ENCODE measurements at places on chromosomes 5 and 9.

- DNase-seq = no peak
Measured at GRCh38 chr5:155729684-155730059, 597.3 kb upstream of the SGCD start.

DNA sequence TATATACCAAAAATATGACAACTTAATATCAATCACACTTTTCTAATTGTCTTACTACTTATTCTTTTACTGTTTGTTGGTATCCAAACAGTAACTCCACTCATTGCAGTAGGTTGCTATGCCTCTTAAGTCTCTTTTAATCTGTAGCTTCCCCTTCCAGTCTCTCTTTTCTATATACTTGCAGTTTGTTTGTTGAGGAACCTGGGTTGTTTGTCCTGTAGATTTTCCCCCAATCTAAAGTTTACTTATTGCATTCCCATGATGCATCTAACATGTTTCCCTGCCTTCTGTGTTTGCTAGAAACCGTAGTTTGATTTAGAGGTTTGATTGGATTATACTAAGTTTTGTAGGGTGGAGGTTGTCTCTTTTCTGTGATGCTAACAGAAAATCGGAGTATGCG is 10.6 kb downstream of the PDE8B start:
- DNase-seq = no peak

DNA sequence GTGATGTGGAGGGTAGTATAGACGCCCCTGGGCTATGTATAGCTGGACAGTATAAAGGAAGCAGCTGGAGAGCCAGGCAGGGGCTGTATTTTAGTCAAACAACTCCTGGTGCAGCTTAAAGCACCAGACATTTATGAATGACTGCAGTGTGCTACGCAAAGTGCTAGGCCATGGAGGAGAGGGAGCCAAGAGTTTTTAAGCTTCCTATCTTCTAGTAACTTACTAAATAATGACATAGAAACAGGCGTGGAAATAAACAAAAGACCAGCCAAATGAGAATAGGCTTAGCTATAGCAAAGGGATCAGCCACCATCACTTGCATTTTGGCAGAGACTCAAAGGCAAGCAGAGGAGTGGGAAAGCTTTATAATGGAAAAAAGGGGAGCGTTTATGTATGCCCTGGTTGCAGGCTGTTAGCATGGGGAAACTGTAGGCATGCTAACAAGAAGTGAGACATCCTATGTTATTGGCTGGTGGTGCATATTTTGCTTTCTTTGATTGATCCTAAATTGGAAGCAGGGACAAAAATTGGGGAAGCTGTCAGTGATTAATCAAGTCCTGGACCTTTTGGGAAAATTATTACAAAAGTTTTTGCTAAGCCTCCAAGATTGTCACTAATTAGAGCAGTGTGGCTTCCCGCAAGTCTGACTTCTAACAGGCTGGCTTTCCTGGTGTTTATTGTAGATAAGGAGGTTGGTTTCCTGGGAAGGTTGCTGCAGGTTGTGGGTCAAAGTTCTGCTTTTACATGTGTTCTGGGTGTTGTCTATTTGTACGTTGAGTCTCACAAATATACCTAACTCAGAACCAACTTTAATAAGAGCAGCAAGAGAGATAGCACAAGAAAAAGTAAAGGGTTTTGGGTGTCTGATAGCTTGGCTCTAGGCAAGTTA is 46.6 kb downstream of the RAB3C start:
- no peak for DNase-seq

DNA sequence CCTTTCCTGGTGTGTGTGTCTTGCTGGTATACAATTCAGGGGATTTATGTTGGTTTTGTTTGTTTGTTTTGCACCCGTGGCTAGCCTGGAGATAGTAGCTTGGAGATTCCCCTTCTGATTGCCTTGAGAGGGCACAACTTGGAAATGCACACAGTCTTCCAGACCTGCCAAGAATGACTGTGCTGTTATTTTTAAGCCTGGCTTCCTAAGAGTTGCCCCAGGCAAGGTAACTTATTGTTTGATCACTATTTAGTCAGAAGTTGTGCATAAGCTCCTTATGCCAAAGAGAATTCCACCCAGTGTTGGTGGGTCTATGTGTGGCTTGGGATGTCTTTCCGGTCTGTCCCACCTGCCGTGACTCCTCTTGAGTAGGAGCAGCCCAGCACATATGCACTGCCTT is 421.9 kb upstream of the KCNN2 start:
- DNase-seq = no peak

GRCh38 chr9:129560881-129561306 is 60.0 kb downstream of the C9orf50 start:
- no peak for DNase-seq

DNA sequence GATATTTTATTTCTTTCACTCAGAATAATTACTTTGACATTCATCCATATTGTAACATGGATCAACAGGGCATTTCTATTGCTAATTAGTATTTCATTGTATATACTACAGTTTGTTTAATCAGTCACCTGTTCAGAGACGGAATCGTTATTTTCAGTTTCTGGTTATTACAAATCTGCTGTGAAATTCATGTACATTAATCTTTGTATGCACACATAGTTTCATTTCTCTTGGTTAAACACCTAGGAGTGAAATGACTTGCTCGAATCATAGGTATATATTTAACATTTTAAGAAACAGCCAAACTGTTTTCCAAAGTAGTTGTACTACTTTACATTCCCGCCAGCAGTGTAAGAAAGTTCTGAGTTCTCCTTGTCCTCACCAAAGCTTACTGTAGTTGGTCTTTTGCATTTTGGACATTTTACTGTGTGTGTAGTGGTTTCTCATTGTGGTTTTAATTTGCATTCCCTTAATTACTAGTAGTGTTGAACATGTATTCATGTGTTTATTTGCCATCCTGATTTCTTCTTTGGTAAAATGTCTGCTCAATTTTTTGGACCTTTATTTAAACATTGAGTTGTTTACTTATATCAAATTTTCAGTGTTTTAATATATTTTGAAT is 198.2 kb downstream of the SAXO1 start:
- DNase-seq = no peak

GRCh38 chr5:158805195-158805594 is 294.5 kb downstream of the EBF1 start:
- DNase-seq = no peak

DNA sequence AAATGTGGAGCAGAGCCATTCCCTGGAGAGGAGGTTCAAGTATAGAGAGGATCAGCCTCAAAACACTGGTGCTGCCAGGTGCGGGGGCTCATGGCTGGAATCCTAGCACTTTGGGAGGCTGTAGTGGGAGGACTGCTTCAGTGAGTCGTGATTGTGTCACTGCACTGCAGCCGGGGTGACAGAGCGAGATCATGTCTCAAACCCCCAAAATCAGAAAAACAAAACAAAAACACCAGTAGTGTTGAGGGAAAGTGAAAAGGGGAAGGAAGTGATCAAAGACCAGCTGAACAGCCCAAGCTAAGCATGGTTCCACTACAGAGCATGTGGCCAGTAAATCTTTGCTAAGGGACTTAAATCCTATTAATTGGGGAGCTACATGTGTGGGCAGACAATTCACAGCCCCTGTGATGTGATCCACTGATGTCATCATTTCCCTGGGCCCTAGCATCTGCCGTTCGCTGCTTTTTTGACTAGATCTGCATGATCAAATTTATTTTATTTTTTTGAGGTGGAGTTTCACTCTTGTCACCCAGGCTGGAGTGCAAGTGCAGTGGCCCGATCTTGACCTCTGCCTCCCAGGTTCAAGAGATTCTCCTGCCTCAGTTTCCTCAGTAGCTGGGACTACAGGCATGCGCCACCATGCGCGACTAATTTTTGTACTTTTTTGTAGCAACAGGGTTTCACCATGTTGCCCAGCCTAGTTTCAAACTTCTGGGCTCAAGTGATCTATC is 2.7 kb upstream of the PCBD2 start:
- DNase-seq = no peak

DNA sequence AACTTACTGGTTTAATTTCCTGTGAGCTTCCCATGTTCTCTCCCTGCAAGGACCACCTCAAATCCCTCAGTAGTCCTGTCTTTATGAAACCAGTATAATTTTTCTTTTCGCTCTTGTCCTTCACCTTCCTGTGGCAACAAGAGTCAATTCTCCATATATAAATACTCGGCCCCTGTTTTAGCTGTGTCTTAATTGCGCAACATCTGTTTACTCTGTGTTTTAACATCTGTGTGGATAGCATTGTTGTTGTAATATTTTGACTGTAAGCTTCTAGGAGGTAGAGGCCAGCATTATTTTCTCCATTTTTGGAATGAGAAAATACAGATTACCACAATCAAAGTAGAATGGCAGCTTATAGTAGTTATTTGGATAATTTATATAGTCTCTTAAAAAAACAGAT is 30.2 kb upstream of the CDKN2B start:
- no peak for DNase-seq

GRCh38 chr5:37005252-37005651 is 128.7 kb downstream of the NIPBL start:
- no peak for DNase-seq

GRCh38 chr5:6418679-6419276 is 29.9 kb upstream of the UBE2QL1 start:
- no peak for DNase-seq

GRCh38 chr5:174777111-174777510 is 52.7 kb downstream of the MSX2 start:
- no peak for DNase-seq

GRCh38 chr5:169344629-169345028 is 43.7 kb upstream of the SLIT3 start:
- no peak for DNase-seq

DNA sequence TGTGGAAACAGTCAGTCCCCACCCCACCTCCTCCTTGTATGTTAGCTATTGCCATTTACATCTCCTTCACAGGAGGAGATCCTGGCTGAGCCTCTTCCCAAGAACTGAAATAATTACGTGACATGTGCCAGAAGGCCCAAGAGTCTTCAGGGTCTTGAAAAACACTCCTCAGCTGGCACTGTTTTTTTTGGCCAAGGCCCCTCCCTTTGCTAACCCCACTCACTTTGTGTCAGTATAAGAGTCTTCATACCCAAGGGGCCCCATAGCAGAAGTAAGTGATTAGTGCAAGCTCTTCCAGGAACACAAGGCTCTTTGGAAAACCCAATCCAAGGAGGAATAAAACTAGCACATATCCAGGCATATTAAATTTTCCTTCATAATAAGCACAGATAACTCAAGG is 5.7 kb upstream of the LARP1 start:
- no peak for DNase-seq

- no peak for DNase-seq
Measured at GRCh38 chr5:140978260-140978659, 12.0 kb downstream of the PCDHAC2 start.

DNA sequence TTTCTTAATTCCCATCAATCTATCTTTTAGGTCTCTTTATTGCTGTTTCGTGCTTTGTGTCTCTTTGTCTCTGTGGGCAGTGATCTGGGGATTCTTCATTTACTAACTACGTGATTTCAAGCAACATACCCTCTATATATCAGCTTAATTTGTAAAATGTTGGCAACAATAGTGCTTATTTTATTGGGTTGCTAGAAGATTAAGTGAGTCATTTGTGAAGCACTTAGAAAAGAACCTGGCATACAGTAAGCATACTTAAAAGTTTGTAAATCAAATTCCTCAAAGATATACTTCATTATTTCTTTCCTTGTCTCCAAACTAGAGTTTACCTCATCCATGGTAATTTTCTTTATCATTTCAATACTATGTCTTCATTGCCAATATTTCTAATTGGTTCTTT is 669.7 kb downstream of the MAT2B start:
- no peak for DNase-seq

DNA sequence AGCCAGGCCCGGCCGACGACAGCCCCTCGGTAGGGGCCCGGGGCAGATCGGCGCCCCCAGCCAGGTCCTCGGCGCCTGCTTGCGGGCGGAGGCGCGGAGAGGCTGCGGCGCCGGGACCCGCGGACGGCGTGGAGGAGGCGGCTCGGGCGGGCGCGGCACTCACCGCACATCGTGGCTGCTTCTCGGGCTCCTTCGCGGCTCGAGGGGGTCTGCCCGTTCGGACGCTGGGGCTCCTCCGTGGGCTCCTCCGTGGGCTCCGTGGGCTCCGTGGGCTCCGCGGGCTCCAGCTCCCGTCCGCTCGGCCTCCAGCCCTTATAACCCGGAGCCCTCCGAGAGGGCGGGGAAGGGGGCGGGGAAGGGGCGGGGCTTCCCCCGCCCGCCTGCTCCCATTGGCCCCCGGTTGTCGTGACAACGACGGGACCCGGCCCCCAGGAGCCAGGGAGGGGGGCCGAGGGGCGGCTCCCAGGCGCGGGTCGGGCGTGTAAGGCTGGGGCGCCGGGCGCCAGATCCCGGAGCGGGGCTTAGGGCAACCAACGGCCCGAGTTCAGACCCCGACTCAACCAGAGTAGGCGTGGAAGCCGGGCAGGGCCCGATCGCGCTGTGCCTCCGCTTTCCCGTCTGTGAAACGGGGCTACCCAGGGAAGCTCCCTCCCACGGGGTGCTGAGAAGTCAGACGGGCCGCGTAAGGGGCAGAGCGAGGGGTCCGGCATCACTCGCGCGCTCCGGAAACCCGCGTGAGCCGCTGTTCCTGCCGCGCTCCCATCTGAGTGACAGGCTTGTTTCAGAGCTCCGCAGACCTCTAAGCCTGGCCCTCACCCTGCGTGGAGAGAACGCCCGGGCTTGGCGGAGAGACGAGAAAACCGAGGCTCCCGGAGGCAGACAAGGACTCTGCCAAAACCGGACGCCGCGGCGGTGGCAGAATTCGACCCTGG is at the start of gene GFPT2:
Gene GFPT2, minus strand, starts transcription at position 289 of the 932 bp plus-strand sequence. Its CDS starts 119 bp downstream, at position 170.
- DNase-seq = peak; percentile 53

DNA sequence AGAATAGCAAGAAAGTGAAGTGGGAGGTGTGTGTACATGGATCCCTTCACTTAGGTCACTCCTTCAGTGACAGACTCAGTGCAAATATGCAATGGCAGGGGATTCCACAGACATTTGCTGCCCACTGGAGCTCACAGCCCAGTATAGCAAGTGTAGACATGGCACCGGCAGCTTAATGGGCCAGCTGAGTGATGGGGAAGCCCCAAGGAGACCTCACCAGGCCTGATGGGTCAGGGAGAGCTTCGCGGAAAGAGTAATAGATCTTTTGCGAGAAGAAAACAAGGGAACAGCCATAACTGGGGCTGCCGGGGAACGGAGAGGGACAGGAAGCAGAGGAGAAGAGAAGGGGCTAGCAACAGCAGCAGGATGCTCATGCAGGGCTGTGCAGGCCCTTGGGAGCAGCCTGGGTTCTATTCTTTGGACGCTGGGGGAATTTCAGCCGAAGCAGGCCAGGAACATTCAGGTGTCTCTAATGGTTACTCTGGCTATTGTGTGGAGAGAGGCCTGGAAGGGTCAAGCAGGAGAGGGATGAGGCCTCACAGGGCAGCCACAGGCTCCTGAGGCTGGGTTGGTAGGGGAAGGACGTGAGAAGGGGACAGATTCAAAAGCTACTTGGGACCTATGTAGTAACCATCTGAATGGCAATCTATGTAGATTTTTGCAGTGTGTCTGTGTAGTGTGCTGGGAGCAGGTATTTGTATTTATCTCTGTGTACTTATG is 27.0 kb downstream of the TCF7 start:
- DNase-seq = no peak

- no peak for DNase-seq
Measured at GRCh38 chr9:27799326-27799725, 226.0 kb upstream of the C9orf72 start.

- no peak for DNase-seq
Measured at GRCh38 chr9:107907255-107907654, 417.7 kb upstream of the KLF4 start.
